ENCODE measurements at places on chromosomes 2 and 18. TPM values are rescaled to one million over a fixed set of nuclear protein-coding genes. Genes with fewer than 3 reads are reported as not detected.

IGFBP2 gene
- total RNA-seq: 0.60 TPM

TTR gene
- not detected for total RNA-seq

CD8B gene
- not detected for total RNA-seq

GTF2A1L gene
- 0.11 TPM for total RNA-seq

DNA sequence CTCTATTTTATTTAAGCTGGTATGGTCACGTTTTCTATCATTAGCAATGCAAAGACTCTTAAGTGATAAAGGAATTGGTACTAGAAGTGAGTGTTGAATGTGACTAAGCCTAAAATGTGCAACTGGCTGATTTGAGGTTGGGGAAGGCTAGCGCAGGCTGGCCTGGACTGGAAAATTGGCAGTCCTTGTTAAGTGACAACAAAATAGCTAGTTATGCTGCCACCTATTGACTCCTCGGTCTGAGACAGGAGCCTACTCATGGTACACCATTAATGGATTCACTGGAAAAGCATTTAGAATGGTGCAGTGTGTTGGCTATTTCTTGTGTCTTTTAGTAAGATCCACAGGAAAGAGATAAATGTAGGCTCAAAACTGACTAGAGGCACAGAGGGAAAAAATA lies 5.7 kb upstream of the WIPF1 start:
- H3K27ac ChIP-seq: no peak overlapping the region
- H3K36me3 ChIP-seq: 0 out of 2 replicates have a peak, but pooled peaks cover 7% of the 10 kb centered on the region
- H3K4me1 ChIP-seq: peaks cover 15% of the 10 kb centered on the region
- no peaks in the 10 kb centered on the region for H3K27me3 ChIP-seq
- DNase-seq: no peak

DNA sequence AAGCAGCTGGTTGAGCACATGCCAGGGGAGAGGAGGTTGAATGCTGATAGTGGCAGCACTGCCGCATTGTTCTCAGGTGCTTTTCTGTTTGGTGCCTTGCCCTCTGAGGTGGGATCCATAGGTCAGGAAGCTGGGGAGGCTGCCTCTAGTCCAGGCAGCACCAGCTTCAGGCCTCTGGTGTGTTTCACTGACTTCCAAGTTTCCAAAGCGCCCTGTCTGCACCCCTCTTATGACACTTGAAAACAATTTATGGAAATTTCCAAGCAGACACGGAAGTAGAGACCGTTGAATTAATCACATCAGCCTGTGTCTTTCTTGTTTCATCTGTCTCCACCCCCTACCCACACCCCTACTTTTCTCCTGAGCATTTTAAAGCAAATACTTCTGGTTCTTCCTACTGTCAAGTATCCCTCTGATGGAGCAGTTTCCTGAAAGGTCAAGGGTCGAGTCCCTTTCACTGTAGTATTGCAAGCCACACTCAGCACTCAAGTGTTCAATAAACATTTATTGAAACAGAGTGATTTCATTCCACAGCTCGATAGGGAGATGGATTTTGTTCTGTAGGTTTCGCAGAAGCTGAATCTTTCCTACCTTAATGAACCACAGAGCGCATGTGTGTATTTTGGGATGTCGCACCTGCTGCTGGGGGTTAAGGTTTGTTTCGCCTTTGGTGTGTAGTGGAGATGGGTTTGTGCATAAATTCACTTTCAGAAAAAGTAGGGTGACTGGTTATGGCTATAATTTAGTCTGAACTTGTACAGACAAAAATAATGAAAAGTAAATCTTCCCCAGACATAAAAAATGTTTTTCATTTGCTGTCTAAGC lies 21.4 kb downstream of the DGKD start:
- peaks cover 8% of the 10 kb centered on the region for H3K36me3 ChIP-seq
- H3K4me1 ChIP-seq: no peaks in the 10 kb centered on the region
- no peak overlapping the region for H3K27ac ChIP-seq
- H3K4me3 ChIP-seq: no peak overlapping the region

DNA sequence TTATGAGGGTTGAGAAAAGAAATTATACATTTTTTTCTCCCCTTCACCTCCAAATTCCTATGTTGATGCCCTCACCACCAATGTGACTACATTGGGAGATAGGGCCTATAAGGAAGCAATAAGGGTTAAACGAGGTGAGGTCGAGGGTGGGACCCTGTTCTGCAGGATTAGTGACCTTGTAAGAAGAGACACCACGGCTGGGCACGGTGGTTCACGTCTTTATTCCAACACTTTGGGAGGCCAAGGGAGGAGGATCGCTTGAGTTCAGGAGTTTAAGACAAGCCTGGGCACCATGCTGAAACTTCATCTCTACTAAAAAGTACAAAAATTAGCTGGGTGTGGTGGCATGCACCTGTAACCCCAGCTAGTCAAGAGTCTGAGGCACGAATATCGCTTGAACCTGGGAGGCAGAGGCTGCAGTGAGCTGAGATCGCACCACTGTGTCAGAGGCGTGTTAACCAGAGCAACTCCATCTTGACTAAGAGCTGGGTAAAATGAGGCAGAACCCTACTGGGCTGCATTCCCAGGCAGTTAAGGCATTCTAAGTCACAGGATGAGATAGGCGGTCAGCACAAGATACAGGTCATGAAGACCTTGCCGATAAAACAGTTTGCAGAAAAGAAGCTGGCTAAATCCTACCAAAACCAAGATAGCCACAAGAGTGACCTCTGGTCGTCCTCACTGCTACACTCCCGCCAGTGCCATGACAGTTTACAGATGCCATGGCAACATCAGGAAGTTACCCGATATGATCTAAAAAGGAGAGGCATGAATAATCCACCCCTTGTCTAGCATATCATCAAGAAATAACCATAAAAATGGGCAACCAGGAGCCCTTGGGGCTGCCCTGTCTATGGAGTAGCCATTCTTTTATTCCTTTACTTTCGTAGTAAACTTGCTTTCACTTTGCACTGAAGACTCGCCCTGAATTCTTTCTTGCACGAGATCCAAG lies 77.0 kb downstream of the NCAPH start:
- no peaks in the 10 kb centered on the region for H3K27me3 ChIP-seq
- no peaks in the 10 kb centered on the region for H3K36me3 ChIP-seq
- H3K4me1 ChIP-seq: peaks cover 4% of the 10 kb centered on the region
- H3K27ac ChIP-seq: no peak overlapping the region
- DNase-seq: no peak

GRCh38 chr2:240891492-240892340 lies 4.2 kb downstream of the MAB21L4 start:
- no peaks in the 10 kb centered on the region for H3K36me3 ChIP-seq
- no peak for DNase-seq
- no peaks in the 10 kb centered on the region for H3K27me3 ChIP-seq
- no peak overlapping the region for H3K4me3 ChIP-seq
- H3K4me1 ChIP-seq: peaks cover 42% of the 10 kb centered on the region

DNA sequence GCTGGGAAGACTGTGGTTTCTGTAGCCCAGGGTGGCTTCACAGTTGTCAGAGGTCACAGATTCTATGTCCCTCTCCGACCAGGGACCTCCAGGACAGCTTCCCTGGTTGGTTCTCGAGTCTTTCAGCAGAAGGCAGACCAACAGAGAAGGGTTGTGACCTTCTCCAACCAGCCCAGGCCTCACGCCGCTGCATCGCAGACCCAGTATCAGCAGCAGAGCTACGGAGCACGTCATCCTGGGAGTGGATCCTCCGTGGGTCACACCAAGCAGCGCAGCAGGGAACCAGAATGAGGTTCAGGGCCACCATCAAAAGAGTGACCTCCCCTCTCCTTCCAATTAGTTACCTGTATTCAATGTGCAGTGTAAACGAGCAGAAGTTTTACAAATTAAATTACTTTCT lies 49.3 kb downstream of the ST3GAL5 start:
- no peaks in the 10 kb centered on the region for H3K4me1 ChIP-seq
- no peaks in the 10 kb centered on the region for H3K27me3 ChIP-seq
- no peak overlapping the region for H3K4me3 ChIP-seq
- H3K27ac ChIP-seq: no peak overlapping the region

DNA sequence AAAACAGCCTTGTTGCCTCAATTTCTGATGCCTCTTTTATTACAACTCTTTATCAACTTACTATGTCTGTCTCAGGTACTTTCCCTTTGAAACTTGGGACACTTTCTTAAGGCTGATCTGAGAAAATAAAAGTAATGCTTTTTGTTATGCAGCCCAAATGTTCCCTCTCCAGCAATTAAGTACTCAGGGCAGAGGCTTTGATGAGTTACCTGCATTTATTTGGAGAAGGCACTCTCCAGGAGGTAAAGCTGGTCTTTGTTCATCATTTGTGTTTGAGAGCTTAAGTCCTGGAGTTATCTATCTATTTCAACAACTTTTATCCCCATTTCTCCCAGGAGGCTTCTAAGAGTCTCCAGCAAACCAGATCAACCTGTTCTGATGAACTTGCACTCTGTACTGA lies 259.2 kb downstream of the ASXL3 start:
- no peak overlapping the region for H3K4me3 ChIP-seq
- no peak overlapping the region for H3K27ac ChIP-seq
- no peaks in the 10 kb centered on the region for H3K27me3 ChIP-seq
- no peaks in the 10 kb centered on the region for H3K36me3 ChIP-seq
- H3K4me1 ChIP-seq: no peaks in the 10 kb centered on the region
- DNase-seq: no peak

GRCh38 chr2:21833767-21834166 lies 710.0 kb downstream of the TDRD15 start:
- H3K27me3 ChIP-seq: no peaks in the 10 kb centered on the region
- H3K27ac ChIP-seq: no peak overlapping the region
- no peak for DNase-seq
- no peak overlapping the region for H3K4me3 ChIP-seq
- H3K36me3 ChIP-seq: no peaks in the 10 kb centered on the region

GRCh38 chr2:37770797-37771196 lies 99.4 kb upstream of the CDC42EP3 start:
- H3K27me3 ChIP-seq: no peaks in the 10 kb centered on the region
- no peaks in the 10 kb centered on the region for H3K36me3 ChIP-seq
- DNase-seq: no peak
- peaks cover 58% of the 10 kb centered on the region for H3K4me1 ChIP-seq

DNA sequence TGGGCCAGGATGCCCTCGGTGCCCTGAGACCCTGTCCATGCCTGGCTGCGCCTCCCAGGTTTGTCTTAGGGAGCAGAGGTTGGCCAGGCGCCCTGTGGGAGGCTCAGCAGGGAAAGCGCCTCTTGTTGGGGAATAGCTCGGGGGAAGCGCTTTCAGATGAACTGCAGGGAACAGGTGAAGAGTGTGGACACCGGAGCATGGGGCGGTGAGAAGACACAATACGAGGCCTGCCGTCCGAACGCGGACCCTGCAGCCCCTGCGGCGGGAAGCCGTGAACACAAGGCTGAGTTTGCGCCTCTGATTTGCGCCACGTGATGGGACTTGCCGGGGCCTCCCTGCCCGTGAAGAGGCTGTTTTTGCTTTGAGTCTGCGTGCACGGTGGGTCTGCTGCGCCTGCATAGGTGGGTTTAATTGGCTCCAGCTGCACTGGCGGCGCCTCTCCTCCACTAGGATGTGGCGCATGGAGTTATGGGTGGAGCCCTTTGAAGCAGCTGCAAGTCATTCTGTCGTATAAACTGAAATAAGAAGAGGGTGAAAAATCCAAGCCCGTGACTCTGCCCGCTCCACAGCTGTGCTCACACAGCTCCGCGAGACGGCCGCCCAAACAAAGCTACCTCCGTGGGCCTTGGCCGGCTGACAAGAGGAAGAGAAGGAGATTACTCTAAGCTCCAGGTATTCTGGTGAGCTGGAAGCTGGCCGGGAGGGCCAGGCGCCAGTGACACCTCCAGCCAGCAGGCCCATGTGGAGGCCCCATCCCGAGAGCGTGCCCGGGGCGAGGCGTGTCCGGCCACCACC lies 103.5 kb upstream of the CTDP1 start:
- peak; percentile 72 for DNase-seq
- no peaks in the 10 kb centered on the region for H3K27me3 ChIP-seq
- peaks cover 36% of the 10 kb centered on the region for H3K4me1 ChIP-seq
- H3K27ac ChIP-seq: peak overlapping the region; percentile 72
- no peaks in the 10 kb centered on the region for H3K36me3 ChIP-seq

Measured in SJSA1 (cell line).